ENCODE measurements at places on chromosomes 5 and 9.
A peak's percentile ranks its signal among the peaks of the same experiment; 100 is the strongest.

GRCh38 chr5:171633776-171634470, 151.7 kb upstream of the SMIM23 start:
- DNase-seq: no peak

DNA sequence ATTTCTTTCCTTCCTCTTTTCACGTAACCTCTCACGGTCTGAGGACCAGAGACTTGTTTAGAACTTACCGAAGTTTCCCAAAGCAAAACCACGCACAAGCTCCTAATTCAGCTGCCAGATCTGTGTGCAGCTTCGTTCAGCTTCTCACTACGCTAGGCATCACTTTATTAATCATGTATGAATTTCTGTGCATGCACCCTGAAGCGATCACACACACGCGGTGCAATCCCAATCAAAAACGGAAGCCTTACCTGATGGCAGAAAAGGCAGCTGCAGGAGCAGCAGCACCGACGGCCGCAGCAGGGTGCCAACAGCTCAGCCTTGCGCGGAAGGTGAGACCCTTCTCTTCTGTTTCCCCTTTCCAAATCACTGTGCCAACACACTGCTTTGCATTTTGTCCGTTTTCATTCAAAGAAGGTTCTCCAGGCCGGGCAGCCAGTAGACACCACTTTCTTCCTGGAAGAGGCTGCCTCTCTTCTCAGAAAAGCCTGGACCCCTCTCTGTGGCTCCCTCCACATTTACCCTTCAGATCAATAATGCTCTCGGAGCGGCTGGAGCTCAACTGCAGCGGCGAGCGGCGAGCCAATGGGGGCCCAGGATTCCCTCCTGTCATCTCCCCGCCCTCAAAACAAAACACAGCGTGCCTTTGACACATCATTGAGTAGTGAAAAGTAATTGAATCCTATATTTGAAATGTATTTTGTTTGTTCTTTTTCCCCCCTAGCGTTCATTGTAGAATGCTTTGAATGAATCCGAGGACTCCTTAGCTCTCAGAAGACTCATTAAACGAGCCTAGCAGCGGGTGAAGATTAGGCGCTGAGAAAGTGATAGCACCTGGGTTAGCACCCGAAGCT, at the start of gene CDH12:
TSS of gene CDH12 (minus strand) at position 538 of the 854 bp plus-strand sequence.
- DNase-seq: peak; percentile 18

DNA sequence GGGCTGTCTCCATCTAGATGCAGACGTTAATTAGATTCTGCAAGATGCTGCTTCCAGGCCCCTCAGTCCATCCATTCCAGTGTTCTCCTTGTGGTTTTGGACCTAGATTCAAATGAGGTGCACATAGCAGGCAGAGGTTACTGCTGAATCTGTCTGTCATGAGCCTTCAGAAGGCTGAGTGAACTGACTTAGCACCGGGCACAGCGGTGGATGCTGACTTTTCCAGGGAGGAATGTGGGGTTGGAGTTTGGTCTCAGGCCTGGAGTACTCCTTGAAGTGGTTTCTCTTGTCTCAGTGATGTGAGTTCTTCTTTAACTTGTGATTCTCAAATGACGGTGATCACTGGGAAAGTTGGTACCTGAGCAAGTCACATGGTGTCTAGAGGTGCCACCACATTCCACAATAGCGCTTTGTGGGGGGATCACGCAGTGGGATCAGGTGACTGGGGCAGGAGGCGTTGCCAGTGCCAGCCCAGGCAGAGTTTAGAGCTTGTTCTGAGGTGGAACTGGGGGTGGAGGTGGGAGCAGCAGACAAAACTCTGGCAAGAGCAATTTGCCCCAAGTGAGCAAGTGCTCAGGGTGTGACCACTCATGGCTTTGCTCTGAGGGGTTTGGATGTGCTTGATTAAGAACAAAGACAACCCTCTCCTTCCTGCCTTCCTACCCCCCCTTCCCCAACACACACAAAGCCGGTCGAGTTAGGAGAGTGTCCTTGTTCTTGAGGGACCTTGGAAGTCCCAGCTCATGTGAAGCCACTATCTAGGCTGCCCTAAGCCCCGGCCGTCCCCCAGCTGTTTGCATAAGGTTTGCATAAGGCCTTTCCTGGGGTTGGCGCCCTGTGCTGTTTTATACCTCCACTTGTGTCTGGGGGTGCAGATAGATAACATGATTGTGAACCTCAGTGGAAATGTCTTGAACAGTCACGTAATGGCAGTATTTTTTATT, 25.1 kb downstream of the JADE2 start:
- no peak for DNase-seq

- no peak for DNase-seq
These were observed 689 bp downstream of the AK3 start for GRCh38 chr9:4740388-4740637.

All from erythroblast (primary cell).